CD8-positive, alpha-beta memory T cell (primary cell): ENCODE measurements at places on chromosomes 3 and 15. TPM values are rescaled to one million over a fixed set of nuclear protein-coding genes. Genes with fewer than 3 reads are reported as not detected.

GRCh38 chr15:98647026-98647773 lies 1.1 kb upstream of the IGF1R start:
- no peak for DNase-seq
- H3K27me3 ChIP-seq = peaks cover 10% of the 10 kb centered on the region
- no peaks in the 10 kb centered on the region for H3K36me3 ChIP-seq
- no peak overlapping the region for H3K27ac ChIP-seq
- H3K4me3 ChIP-seq = peak overlapping the region; percentile 56

DNA sequence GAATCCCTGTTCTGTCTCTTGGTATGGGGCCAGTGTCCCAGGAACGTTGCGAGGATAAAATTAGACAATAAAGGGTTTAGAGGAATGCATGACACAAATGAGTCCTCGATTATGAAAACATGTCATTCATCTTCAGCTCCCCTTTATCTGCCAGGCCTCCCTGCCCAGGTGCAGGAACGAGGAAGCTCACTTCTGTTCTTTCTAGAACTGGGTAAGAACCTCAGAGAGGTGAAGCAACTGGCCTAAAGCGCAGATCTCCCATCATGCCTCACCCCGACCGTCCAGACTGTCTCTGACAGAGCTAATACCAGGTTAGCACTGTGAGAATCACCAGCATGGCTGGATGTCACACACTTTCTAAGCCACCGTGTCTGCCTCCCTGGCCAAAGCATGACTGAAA lies 1.5 kb upstream of the ITIH1 start:
- no peaks in the 10 kb centered on the region for H3K27me3 ChIP-seq
- H3K4me1 ChIP-seq = peaks cover 8% of the 10 kb centered on the region
- H3K4me3 ChIP-seq = no peak overlapping the region
- no peaks in the 10 kb centered on the region for H3K36me3 ChIP-seq
- no peak for DNase-seq

DNA sequence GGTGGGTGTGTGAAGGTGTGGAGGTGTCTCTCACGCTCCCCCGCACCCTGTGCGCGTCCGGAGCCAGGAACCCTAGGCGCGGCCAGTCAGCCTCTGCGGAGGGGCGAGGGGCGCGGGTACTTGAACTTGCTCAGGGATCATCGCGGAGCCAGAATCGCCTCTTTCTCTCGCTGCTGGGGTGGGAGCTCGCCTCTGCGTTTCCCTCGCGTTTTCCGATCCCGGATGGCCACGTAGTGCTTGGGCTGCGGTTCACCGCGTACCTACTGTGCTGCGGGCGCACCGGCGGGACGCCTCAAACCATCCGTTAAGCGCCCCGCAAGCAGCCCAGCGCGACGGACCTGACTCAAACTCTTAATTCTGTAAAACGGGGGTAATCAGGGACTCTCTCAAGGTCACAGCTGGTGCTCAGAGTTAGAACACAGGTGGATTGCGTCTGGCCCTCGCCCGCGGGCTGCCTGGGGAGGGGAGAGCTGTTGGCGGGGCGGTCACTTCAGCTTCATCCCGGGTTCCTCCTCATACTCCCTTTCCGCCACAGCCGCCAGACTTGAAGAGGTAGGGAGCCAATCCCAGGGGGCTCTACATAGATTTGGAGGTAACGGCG lies 686 bp downstream of the MYRIP start:
- H3K4me3 ChIP-seq = no peak overlapping the region
- DNase-seq = no peak
- no peaks in the 10 kb centered on the region for H3K36me3 ChIP-seq
- H3K27ac ChIP-seq = no peak overlapping the region
- H3K4me1 ChIP-seq = no peaks in the 10 kb centered on the region

GRCh38 chr15:73019601-73020146 lies 32.6 kb upstream of the NEO1 start:
- H3K27me3 ChIP-seq = peaks cover 3% of the 10 kb centered on the region
- no peaks in the 10 kb centered on the region for H3K4me1 ChIP-seq

DNA sequence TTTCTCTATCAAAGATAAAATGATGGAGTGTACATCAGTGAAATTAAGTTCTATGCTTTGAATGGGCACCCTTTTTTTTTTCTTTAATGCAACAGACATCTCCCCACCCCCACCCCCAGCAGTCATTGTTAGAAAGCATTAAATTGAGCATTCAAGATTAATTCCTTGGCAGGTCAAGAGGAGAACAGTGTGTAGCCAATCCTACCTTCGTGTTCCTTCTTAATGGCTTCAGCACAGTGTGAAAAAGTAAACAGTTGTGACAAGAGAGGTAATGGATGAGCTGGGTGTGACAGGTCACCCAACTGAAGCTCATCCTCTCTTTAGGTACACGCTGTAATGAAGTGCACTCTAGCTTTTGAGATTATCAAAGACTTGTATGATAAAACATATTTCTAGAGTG lies 198.5 kb upstream of the RARB start:
- no peaks in the 10 kb centered on the region for H3K36me3 ChIP-seq
- H3K27me3 ChIP-seq = no peaks in the 10 kb centered on the region
- no peak for DNase-seq
- H3K4me1 ChIP-seq = no peaks in the 10 kb centered on the region

- no peak overlapping the region for H3K27ac ChIP-seq
- DNase-seq = no peak
- H3K36me3 ChIP-seq = peaks cover 5% of the 10 kb centered on the region
- peaks cover 11% of the 10 kb centered on the region for H3K4me1 ChIP-seq
- no peaks in the 10 kb centered on the region for H3K27me3 ChIP-seq
These were observed 7.8 kb downstream of the BLOC1S6 start for GRCh38 chr15:45594835-45595530.

DNA sequence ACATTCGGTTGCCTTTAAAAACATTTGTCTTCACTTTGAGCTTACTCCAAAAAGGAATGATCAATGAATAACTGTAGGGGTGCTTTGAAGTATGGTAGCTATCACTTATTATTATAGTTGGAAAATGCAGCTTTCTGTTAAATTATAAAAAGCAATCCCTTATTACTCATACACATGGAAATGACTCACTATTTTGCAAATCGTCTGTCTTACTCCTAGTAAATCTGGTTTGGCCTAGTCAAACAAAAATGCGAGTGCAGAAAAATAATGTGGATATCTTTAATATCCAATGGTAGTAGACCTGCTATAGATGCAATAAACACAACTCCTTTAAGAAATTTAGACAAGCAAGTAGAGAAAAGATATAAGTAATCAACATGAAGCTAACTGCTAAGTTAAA lies 112.5 kb downstream of the ZIC1 start:
- H3K27me3 ChIP-seq = no peaks in the 10 kb centered on the region
- DNase-seq = no peak
- no peaks in the 10 kb centered on the region for H3K36me3 ChIP-seq
- H3K27ac ChIP-seq = no peak overlapping the region
- H3K4me3 ChIP-seq = no peak overlapping the region

GRCh38 chr15:65963911-65964482 lies 94.7 kb downstream of the RAB11A start:
- H3K27ac ChIP-seq = no peak overlapping the region
- H3K4me1 ChIP-seq = no peaks in the 10 kb centered on the region
- no peak for DNase-seq
- H3K36me3 ChIP-seq = no peaks in the 10 kb centered on the region
- no peak overlapping the region for H3K4me3 ChIP-seq

DNA sequence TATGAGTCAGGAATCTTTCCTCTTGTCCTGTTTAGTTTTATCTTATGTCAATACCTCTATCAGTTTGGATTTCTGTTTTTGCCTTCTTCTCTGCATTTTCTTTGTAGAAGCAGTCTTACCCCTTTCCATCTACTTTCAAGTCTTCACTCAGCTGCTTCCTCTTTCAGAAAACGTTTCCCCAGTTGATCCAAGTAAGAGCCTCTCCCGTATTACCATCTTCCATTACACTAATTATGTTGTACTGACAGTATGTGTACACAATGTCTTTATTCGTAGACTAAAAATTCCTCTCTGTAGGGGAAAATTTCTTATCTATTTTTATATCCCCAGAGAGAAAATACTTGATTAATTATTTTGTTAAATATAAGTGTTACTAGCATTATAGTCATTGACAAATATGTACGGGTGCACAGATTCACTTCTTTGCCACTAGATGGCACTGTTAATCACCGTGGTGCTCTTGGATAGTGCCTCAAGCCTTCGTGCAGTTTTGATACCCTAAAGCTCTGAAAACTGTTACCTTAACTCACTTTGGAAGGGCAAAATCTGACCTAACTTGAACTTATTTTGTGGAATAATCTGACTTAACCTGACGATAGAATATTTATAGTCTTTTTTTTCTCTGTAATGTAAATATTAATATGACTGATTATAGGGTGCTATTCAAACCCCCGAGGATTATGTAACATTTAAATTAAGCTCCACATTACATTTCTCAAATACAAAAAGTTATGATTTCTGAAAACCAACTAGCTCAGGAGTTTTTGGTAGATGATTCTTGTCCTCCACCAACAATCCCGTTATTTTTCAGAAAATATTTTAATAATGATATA lies 74.2 kb upstream of the POU1F1 start:
- H3K4me3 ChIP-seq = no peak overlapping the region
- H3K36me3 ChIP-seq = no peaks in the 10 kb centered on the region
- H3K4me1 ChIP-seq = no peaks in the 10 kb centered on the region
- H3K27ac ChIP-seq = no peak overlapping the region
- no peak for DNase-seq

DNA sequence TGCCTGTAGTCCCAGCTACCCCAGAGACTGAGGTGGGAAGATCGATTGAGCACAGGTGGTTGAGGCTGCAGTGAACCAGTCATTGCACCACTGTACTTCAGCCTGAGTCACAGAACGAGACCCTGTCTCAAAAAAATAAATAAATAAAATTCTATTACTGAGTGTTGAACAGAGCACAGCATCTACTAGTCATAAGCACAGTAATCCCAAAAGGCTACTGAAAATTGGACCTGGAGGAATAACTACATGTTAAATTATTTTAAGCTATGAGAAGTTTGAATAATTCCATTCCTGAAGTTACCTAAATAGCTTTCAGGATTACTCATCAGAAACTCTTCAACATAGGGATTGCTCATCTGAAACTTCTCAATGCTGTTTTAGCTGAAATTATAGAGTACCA lies 43.4 kb downstream of the ARMC8 start:
- no peak overlapping the region for H3K27ac ChIP-seq
- DNase-seq = no peak
- H3K36me3 ChIP-seq = peaks cover 21% of the 10 kb centered on the region
- no peaks in the 10 kb centered on the region for H3K27me3 ChIP-seq

DNA sequence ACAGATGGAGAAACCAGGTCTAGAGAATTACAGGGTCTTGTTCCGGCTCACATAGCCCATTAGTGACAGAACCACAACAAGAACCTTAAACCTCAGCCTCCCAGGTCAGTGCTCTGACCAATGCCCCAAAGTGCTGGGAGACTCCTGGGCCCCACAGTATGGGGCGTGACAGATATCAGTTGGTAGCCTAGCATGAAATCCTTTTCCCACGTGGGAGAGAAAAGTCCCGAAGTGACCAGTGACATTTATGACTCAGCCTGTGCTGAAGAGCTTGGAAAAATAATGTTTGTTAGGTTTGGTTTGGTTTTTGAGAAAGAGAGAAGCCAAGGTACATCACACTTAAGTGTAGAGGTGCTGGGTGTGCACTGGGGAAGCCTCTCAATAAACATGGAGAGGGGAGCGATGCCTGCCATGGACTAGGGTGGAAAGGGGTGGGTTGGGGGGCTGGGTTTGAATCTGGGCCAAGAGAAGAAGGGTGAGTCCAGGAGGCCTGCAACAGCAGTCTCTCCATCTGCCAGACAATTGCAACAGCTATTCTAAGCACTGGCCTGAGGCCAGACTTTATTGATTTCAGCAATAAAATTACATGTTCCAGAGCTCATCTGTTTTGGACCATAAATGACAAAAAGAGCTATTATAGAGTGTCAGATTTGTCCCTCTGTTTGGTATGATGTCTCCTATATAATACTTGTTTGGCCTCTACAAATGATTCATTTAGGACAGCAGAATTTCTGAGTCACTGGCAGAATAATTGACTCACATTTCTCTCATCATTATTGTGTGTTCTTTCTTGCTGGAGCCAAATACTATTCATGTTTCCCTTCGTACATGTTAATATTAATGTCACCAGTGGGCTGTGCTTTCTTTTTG lies 43.4 kb downstream of the C2CD4A start:
- H3K27me3 ChIP-seq = no peaks in the 10 kb centered on the region
- H3K4me3 ChIP-seq = no peak overlapping the region
- H3K36me3 ChIP-seq = no peaks in the 10 kb centered on the region
- no peaks in the 10 kb centered on the region for H3K4me1 ChIP-seq

DNA sequence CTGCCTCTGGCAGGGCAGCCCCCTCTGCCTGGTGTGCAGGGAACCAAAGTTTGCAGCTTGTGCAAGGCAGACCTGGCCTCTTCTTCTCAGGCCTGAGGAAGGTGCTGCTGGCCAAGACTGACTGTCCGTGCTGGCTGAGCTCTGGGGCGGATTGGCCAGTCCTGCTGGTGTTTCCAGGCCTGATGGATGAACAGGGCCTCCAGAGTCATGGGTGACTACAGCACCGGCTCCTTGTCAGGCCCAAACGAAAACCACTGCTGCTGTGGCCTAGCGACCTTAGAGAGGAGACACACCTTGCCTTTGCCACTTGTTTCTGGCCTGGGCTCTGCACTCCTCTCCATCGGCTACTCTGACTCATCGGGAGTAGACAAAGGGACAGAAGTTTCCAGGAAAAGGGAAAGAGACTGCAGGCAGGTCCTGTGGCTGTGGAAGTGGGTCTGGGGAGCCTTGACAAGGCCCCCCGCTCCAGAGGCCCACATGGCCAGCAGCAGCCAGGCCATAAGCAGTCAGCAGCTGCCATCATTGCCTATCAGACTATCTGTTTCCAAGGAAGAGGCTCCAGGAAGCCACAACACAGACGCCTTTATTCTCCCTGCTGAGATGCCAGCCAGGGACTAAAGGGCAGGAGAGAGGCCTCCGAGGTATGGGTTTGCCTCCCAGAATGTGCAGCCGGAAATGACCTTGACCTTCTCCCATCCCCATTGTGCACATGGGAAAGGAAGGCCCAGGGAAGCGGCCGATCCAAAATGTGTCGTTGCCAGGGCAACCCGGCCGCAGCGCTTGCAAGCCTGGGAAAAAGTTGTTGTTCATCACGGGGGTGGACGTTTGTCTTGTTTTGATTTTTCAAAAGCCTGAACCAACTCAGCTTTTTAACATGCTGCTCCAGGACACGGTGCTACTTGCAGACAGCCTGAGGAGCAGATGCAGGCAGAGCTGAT lies 160.5 kb downstream of the CHSY1 start:
- no peaks in the 10 kb centered on the region for H3K36me3 ChIP-seq
- no peak overlapping the region for H3K27ac ChIP-seq
- no peaks in the 10 kb centered on the region for H3K4me1 ChIP-seq
- H3K4me3 ChIP-seq = no peak overlapping the region
- H3K27me3 ChIP-seq = no peaks in the 10 kb centered on the region
- no peak for DNase-seq

- no peak for DNase-seq
- no peaks in the 10 kb centered on the region for H3K4me1 ChIP-seq
- H3K27me3 ChIP-seq = no peaks in the 10 kb centered on the region
- no peak overlapping the region for H3K27ac ChIP-seq
- no peak overlapping the region for H3K4me3 ChIP-seq
These were observed 12.4 kb downstream of the LAMP3 start for GRCh38 chr3:183149915-183150750.

GRCh38 chr3:38626171-38626570 lies 23.3 kb downstream of the SCN5A start:
- H3K27ac ChIP-seq = no peak overlapping the region
- H3K27me3 ChIP-seq = no peaks in the 10 kb centered on the region
- no peak overlapping the region for H3K4me3 ChIP-seq
- no peaks in the 10 kb centered on the region for H3K36me3 ChIP-seq

The DZIP1L gene
- total RNA-seq = 0.20 TPM

The TNFAIP8L3 gene
- 2.1 TPM for total RNA-seq

The CNTN3 gene
- total RNA-seq = not detected

The PPCDC gene
- total RNA-seq = 35.5 TPM

The GP5 gene
- total RNA-seq = 0.42 TPM

The RBM6 gene
- 71.6 TPM for total RNA-seq

The REC114 gene
- total RNA-seq = not detected

The FAM107A gene
- not detected for total RNA-seq

The COLQ gene
- 1.1 TPM for total RNA-seq

The LIPC gene
- total RNA-seq = 0.28 TPM
